ENCODE measurements at places on chromosomes 11 and 22.
A peak's percentile ranks its signal among the peaks of the same experiment; 100 is the strongest.

GRCh38 chr11:4642043-4642442, 1.7 kb upstream of the OR51E1 start:
- H3K36me3 ChIP-seq: no peaks in the 10 kb centered on the region
- no peak for DNase-seq
- H3K4me1 ChIP-seq: no peaks in the 10 kb centered on the region
- H3K27ac ChIP-seq: no peak overlapping the region
- peaks cover 8% of the 10 kb centered on the region for H3K27me3 ChIP-seq

DNA sequence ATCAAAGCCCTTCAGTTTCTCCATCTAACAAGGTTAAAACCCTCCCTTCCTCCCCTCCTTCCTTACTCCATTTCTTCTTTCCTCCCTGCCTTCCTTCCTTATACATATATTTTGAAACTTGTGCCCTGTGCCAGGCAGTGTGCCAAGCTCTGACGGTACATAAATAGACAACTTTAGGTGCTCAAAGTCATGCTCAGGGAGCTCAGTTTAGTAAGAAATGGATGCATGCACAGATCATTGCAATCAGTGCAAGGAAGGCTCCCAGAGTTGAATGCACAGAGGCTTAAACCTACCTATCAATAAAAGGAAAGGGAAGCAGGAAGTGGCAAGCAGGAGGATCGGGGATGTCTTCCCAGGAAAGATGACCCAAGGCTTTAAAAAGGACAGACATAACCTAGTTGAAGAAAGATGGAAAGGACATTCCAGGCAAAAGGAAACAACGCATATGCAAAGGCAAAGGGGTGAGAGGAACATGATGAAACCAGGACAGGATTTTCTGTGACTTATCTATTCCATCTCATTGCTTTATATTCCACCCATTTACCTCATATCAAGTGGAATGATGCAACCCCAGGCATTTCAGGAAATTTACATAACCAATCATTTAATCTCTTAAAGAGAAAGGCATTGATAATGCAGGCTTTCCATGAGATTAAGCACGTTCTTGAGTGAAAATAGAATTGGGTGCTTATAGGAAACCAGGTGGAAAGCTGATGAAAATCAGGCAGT, 13.2 kb downstream of the FZD4 start:
- no peak overlapping the region for H3K27ac ChIP-seq
- no peak overlapping the region for H3K4me3 ChIP-seq
- peaks cover 9% of the 10 kb centered on the region for H3K27me3 ChIP-seq
- no peaks in the 10 kb centered on the region for H3K36me3 ChIP-seq
- no peaks in the 10 kb centered on the region for H3K4me1 ChIP-seq

DNA sequence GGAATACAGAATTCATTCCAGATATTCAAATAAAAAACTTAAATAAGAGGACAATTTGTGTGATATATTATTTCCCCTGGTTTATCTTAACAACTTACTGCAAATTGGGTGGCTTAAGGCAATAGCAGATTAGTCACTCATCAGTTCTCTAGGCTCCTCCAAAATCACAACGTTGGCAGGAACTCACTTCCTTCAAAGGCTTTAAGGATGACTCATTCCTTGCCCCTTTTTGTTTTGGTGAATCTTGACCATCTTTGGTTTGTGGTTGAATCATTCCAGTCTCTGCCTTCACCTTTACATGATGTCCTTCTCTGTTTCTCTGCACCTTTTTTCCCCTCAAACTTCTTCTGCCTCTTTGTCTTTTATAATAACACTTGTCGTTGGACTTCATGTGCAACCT, 3.4 kb downstream of the OR10AG1 start:
- H3K27me3 ChIP-seq: no peaks in the 10 kb centered on the region
- H3K4me3 ChIP-seq: no peak overlapping the region
- H3K27ac ChIP-seq: no peak overlapping the region
- no peaks in the 10 kb centered on the region for H3K36me3 ChIP-seq

DNA sequence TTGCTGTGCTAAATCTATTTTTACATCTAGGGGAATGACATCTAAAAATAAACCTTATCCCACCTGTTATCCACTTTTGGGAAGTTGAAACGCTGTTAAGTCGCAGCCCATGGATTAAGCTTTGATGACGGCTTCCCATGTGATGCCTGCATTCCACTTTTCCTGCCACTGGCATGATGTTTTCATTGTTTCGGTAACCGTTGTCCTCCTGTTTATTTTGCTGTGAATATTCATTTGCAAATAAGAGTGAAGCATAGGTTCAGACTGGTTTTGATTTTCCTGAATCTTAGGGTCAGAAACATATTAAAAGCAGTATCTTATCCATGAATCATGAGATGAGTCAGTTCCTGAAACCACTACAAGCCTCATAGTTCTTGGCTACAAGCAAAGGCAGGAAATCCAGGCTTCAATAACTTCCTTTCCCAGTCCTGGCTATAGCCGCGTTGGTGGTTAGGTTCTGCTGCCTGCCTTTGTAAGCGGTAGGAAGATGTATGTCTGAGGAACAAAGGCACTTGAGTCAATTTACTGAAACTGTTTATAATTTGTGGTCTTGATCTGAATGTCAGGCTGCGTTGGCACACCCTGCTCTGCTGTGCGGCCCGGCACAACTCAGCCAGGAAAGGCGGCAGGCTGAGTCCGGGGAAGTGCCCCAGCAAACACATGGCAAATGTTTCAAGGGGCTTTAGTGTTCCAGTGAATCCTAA, 19.4 kb downstream of the TEAD1 start:
- no peak overlapping the region for H3K4me3 ChIP-seq
- no peaks in the 10 kb centered on the region for H3K36me3 ChIP-seq
- peaks cover 82% of the 10 kb centered on the region for H3K27me3 ChIP-seq
- no peak overlapping the region for H3K27ac ChIP-seq
- no peak for DNase-seq
- H3K4me1 ChIP-seq: peaks cover 12% of the 10 kb centered on the region

DNA sequence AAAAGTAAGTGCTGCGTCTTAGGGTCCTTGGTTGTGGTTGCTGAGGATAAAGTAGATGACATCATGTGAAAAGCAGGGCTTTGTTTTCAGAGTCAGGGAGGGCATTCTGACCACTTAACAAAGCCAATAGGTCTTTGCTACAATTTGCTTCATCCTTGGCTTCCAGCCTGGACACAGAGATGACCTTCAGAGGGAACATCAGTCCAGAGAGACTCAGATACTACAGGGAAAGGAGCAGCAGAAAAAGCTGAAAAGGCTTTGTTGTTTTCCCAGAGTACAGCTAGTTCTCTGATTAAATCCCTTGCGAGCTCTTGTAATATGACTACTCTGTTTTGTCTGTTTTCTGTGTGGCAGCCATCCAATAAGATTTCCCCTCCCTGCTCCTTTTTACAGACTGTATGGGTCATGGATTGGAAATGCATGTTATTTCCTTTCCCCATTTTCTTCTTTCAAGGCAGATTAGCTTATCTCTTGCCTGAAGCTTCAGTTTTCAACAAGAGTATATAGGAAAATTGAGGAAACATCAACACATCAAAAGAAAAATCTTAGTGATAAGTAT, 31.9 kb downstream of the ATG13 start:
- peak overlapping the region; percentile 39 for H3K27ac ChIP-seq
- no peak for DNase-seq
- no peak overlapping the region for H3K4me3 ChIP-seq

DNA sequence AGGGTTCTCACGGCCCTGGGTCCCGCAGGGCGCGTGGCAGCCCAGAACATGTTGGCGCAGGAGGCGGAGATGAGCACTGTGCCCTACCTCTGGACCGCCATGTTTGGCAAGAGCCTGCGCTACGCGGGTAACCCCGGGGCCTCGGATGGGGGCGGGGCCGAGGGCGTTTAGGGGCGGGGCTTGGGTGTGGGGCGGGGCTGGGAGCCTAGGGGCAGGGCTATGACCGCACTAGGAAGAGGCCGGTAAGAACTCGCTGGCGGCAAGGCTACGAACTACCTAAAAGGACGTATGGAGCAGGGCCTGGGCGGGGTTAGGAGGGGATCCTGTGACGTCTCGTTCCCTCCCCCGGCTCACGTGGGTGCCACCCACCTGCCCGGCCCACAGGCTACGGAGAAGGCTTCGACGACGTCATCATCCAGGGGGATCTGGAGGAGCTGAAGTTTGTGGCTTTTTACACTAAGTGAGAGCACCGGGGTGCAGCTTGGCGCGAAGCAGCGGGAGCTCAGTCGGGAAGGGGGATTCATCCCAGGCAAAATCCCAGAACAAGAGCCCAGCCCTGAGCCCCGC, 2.8 kb upstream of the LZTR1 start:
- peak; percentile 80 for DNase-seq
- H3K27me3 ChIP-seq: peaks cover 14% of the 10 kb centered on the region
- H3K36me3 ChIP-seq: peaks cover 9% of the 10 kb centered on the region
- H3K27ac ChIP-seq: peak overlapping the region; percentile 24
- H3K4me1 ChIP-seq: peaks cover 37% of the 10 kb centered on the region

DNA sequence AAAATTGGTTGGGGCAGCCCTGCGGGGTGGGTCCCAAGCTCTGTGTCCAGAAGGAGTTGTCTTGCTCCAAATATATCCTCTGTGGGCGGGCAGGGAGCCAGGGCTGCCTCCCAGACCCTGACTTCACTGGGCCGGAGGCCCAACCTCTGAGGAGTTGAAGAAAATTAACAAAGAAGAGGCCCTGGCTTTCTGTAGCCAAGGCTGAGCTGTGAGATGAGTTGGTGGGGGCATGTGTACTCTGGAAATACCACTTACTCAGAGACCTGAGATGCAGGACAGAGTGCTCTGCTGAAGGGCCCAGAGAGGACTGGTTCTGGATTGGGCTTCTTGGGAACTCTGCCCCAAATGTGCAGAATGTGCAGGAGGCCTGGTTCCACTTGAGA, 96.3 kb downstream of the SWAP70 start:
- H3K4me1 ChIP-seq: peaks cover 36% of the 10 kb centered on the region
- DNase-seq: no peak
- no peaks in the 10 kb centered on the region for H3K36me3 ChIP-seq
- no peaks in the 10 kb centered on the region for H3K27me3 ChIP-seq

DNA sequence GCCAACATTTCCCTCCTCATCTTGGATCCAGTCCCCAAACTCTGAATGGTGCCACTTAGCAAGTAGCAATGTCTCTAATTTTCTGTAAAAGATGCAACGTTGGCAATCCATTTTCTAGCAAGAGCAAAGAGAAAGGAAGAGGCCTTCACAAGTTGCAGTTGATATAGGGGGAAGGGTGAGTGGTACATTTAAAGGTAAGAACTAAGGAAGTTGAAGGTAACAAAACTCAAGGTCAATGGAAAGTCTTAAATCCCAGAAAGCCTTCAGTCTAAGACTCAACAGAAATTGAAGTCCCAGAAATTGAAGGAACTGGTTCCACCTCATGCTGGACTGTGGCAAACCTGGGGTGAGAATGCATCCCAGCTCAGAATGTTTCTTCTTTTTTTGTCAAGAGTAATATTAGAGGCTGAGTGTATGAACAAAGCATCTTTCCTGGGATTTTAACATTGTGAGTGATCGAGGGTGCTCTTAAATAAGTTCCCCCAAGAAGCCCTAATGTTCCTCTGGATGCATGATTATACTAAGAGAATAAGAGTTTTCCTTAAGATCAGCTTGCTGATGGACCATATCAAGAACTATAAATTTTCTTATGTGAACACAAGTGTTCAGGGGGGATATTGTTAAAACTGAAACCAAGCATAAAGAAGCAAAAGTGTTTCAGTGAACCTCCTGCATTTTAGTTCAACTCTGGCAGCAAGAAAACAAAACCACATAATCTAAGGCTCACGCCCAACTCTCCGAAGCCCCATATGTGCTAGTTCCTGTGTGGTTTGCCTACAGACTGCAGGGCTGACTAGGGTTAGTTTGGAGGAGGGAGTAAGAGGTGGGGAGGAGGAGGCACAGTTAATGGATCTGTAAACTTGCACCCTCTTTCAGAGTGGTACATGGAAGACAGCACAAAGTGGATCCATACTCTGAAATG, at the start of gene GRAP2:
Gene GRAP2 (plus strand): TSS at position 779 of the 922 bp plus-strand sequence. CDS start 46,023 bp downstream, outside the sequence.
- peak within 1 kb of the TSS; percentile 94 for H3K4me3 ChIP-seq
- peaks cover 19% of the 10 kb centered on the region for H3K4me1 ChIP-seq
- peaks cover 36% of the 10 kb centered on the region for H3K36me3 ChIP-seq
- no peaks in the 10 kb centered on the region for H3K27me3 ChIP-seq
- peak within 1 kb of the TSS; percentile 99 for H3K27ac ChIP-seq

DNA sequence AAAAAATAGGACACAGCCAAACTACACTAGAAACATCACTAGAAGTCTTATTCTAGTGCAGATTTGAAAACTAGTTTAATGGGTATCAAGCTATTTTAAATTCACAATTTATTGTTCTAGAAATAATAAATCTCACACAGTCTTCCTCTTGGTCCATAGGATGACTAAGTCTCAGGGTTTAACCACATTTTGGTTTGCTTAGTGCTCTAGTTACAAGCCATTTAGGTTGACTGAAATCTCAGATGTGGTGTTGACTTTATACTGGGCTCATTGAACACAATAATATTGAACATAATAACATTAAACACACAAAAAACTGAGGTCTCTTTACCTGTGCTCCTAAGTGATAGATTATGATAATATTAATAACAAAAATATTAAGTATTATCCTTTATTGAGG, 760.3 kb upstream of the CCDC179 start:
- H3K27ac ChIP-seq: no peak overlapping the region
- H3K4me3 ChIP-seq: no peak overlapping the region
- H3K27me3 ChIP-seq: no peaks in the 10 kb centered on the region
- no peak for DNase-seq
- no peaks in the 10 kb centered on the region for H3K36me3 ChIP-seq

DNA sequence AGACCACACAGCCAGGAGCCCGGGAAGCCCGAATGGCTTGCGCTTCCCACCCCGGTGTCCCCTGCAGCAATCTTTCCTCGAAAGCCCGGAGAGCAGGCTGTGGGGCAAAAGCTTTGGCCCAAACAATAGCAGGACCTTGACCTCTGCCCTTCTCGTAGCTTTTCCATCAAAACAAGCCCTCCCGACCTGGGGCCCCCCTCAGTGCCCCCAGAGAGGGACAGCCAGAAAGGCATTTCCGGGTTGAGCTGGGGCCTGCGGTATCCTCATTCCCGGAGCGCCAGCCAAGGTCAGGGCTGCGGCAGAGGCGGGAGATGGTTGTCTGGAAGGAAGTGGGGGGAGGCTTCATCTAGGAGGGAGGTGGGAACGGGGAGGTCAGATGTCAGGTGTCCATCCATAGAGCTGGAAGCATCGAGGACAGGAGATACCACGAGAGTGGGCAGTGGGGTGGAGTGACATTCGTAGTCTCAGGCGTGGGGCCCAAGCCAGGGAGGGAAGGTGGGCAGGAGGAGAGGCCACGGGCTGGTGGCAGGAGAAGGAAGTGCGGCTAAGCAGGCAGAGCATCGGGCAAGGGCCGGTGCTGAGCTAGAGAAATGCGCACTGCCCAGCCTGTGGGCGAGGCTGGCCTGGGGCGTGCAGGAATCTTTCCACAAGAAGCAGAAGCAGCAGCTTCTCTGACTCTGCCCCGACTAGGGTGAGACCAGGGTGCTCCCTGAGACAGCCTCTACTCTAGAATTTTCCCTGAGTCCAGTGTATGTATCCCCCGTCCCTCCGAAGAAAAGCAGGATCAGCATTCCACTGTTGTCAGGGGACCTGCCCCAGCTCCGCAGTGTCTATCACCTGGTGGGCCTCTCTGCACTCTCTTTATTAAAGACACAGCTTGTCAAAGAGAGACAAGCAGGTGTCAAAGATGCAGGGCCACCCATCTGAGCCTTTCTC, 14.3 kb downstream of the PDGFB start:
- H3K4me1 ChIP-seq: peaks cover 5% of the 10 kb centered on the region
- H3K36me3 ChIP-seq: no peaks in the 10 kb centered on the region
- no peak for DNase-seq
- H3K27me3 ChIP-seq: peaks cover 68% of the 10 kb centered on the region
- no peak overlapping the region for H3K27ac ChIP-seq
- H3K4me3 ChIP-seq: no peak overlapping the region

Data from activated naive CD4-positive, alpha-beta T cell treated with anti-CD3 and anti-CD28 coated beads, Interleukin-2, amount 10 ng/mL, durations not matched to agents 7 days and 5 days (primary cell).